Activated B cell treated with CpG ODN at 0.5 μM for 24 hours (primary cell): ENCODE measurements at places on chromosomes 3 and 15. TPM values are rescaled to one million over a fixed set of nuclear protein-coding genes. Genes with fewer than 3 reads are reported as not detected.

DNA sequence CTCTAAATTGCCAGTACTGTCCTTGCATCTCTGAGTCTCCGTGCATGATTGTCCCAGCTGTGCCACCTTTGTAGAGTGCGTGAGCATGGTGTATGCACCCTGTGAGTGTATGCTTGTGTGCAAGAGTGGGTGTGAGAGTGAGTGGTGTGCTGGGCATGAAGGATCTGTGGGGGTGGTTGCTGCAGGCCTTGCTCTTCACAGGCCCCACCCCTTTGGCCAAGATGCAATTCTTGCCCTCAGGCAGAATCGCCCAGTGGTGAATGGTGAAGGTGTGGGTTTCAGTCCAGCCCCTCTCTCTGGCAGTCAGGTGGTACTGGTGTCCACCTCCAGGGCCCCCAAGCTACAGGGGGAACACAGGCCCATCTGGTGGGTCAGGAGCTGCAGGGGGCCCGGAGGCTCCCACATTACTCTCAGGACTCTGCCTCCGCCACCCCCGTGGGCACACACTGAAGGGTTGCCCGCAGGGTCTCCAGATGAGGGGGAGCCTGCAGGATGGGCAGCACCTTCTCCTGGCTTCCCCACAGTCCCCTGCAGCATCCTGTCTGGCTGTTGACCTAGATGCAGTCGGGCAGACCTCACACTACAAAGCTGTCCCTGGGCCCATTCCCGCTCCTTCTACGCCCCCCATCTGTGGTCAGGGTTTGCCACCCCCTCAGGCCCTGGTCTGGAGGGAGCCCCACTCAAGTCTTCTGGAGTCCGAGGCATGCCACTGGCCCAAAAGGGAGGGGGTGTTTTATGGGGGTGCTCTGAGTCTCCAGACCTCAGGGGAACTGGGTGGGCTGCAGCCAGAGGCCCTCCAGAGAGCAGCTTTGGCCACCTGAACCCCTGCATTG lies 8.3 kb upstream of the ROPN1B start:
- H3K27me3 ChIP-seq, result peaks cover 20% of the 10 kb centered on the region
- no peaks in the 10 kb centered on the region for H3K4me1 ChIP-seq
- H3K27ac ChIP-seq, result no peak overlapping the region
- no peak for DNase-seq
- no peak overlapping the region for H3K4me3 ChIP-seq

ATP13A5 gene
- total RNA-seq, result not detected in 2 replicates

DNA sequence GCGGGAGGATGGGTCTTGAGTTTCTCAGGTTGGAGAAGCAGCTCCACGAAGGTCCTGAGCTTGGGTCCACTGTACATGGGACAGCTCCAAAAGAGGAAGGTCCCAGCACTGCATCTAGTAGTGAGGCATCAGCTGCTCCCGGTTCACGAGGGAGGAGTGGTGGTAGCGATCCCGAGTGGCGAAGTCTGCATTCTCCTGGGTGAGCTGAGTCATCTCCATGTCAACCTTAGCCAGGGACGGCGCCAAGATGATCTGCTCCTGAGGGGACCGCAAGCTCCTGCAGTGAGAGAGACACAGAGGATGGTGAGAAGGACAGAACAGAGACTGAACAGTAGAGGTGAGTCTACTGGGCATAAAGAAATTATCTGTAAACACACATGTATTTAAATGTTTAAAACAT lies 28.0 kb upstream of the HEG1 start:
- no peak overlapping the region for H3K4me3 ChIP-seq
- H3K36me3 ChIP-seq, result no peaks in the 10 kb centered on the region
- no peak for DNase-seq
- no peak overlapping the region for H3K27ac ChIP-seq

GXYLT2 gene
- total RNA-seq, result not detected in 2 replicates

DNA sequence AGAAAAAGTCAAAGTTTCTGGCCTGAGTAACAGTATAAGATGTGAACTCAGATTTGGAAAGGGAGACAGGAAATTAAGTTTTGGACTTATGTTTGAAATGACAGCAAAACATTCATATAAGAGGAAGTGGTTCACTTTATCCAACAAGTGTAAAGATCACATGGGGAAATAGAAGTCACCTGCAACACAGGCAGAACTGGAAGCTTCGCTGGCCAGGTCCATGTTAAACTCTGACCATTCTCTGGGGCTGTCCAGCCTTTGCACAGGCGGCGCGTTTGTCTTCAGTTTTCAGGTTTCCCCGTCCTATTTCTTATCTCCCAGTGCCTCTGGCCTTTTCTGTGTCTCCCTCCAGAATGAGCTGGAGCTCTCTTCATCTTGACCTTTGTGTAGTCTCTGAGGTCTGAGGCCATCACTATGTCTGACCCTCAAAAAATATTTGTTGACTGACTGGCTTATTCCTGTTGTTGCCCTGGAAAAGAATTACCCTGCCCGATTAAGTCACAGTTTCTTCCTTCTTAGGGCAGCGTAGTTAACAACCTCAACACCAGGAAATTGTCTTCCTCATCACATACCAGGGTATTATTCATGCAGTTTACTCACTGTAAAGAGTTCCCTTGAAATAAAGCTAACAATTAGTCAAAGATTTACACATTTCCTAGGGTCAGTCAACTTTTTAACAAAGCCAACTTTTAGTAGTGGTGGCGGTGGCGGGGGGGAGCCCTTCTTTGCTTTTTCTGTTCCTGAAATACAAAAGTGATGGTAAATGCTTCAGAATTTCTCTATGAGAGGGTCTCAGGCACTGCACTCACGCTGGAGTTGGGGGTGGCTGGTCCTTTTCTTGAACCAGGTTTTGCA lies 959 bp upstream of the RASA2 start:
- H3K36me3 ChIP-seq, result peaks cover 7% of the 10 kb centered on the region
- H3K4me1 ChIP-seq, result peaks cover 60% of the 10 kb centered on the region
- no peak for DNase-seq
- no peaks in the 10 kb centered on the region for H3K27me3 ChIP-seq

DNA sequence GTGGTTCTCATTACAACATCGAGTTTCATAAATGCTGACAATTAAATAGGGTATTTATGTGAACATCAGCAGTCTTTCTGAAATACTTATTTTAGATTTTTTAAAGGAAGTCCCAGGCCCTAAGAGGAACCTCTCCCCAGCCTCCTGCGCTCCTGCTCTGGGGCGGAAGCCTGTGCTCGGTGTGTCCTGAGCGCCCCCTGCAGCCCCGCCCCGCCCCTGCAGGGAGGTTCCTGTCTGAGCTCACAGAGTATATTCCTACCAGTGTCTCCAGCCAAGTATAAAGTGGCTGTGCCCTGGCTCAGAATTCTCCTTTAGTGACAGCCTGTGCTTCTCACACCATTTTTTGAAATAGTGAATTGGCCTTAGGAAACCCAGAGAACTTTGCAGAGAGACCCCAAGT lies 567.9 kb downstream of the GOLGA6L6 start:
- no peak overlapping the region for H3K27ac ChIP-seq
- DNase-seq, result no peak
- no peaks in the 10 kb centered on the region for H3K36me3 ChIP-seq
- no peak overlapping the region for H3K4me3 ChIP-seq
- no peaks in the 10 kb centered on the region for H3K4me1 ChIP-seq

GPR149 gene
- not detected in 2 replicates for total RNA-seq

DNA sequence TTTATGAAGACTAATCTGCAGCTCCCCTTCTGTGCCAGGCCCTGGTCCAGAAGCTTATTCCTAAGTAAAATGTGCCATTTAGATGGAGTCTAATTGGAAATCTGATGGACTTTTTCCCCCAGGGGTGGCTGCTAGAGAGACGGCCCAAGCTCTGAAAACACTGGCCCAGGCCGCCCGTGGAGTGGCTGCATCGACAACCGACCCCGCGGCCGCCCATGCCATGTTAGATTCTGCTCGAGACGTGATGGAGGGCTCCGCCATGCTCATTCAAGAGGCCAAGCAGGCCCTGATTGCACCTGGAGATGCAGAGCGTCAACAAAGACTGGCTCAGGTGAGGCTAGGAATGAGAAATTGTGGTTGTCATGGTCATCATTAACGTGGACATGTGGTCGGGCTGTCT lies 305.8 kb upstream of the TPM1 start:
- no peak for DNase-seq
- H3K27me3 ChIP-seq, result peaks cover 9% of the 10 kb centered on the region
- H3K4me3 ChIP-seq, result no peak overlapping the region
- H3K4me1 ChIP-seq, result no peaks in the 10 kb centered on the region
- H3K27ac ChIP-seq, result no peak overlapping the region

SLC12A1 gene
- total RNA-seq, result not detected in 2 replicates

DNA sequence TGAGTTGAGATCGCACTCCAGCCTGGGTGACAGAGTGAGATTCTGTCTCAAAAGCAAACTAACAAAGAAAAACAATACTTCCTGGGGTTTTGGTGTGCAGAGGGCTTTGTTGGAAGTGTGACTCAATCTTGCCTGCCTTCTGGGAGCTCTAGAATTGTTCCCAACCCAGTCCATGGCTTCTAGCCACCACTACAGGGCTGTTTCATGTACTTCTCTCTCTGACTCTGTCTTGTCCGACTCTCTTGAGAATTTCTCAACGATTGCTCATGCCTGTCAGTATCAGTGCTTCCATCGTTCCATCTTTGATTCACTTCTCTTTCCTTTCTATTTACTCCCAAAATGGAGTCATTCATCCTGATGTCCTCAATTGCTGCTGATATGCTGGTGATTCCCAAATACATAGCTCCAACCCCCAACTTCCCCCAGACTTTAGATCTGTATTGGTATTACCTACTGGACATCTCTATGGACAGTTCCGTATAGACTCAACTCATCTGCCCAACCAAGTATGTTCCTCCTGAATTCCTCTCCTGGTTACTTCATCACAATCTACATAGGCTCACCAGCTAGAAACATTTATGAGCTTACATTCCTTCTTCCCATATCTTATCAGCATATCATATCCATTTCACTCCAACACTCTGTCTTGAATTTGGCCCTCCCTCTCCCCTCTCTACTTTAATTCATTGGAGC lies 1.8 kb upstream of the AP2M1 start:
- no peaks in the 10 kb centered on the region for H3K27me3 ChIP-seq
- no peak overlapping the region for H3K27ac ChIP-seq
- peaks cover 45% of the 10 kb centered on the region for H3K36me3 ChIP-seq
- H3K4me1 ChIP-seq, result peaks cover 32% of the 10 kb centered on the region
- H3K4me3 ChIP-seq, result no peak overlapping the region

GRCh38 chr3:45819543-45819942 lies 22.4 kb downstream of the LZTFL1 start:
- no peak overlapping the region for H3K27ac ChIP-seq
- H3K27me3 ChIP-seq, result no peaks in the 10 kb centered on the region
- H3K4me3 ChIP-seq, result no peak overlapping the region

CPEB1 gene
- not detected in 2 replicates for total RNA-seq

GRCh38 chr3:192772240-192772894 lies 45.0 kb upstream of the FGF12 start:
- H3K4me3 ChIP-seq, result no peak overlapping the region
- no peak for DNase-seq
- no peak overlapping the region for H3K27ac ChIP-seq
- no peaks in the 10 kb centered on the region for H3K4me1 ChIP-seq
- no peaks in the 10 kb centered on the region for H3K36me3 ChIP-seq
- H3K27me3 ChIP-seq, result no peaks in the 10 kb centered on the region

DNA sequence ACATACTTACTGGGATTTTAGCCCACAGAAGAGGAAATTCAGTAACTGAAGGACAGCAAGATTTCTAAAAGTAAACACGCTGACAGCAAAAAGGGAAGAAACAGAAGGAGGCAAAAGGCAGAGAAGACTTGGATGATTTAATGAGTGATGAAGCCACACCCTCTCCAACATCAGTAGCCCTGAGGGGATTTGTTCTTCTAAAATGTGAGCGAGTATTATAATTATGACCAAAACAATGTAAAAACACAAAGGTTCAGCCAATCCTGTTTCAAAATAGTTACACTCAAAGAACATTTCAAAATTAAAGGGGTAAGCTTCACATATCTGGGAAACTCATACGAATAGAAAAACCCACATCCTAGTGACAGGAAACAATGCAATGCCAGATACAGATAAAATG lies 25.0 kb downstream of the MCCC1 start:
- peaks cover 71% of the 10 kb centered on the region for H3K36me3 ChIP-seq
- no peak overlapping the region for H3K27ac ChIP-seq
- H3K4me1 ChIP-seq, result peaks cover 2% of the 10 kb centered on the region
- no peak overlapping the region for H3K4me3 ChIP-seq

DNA sequence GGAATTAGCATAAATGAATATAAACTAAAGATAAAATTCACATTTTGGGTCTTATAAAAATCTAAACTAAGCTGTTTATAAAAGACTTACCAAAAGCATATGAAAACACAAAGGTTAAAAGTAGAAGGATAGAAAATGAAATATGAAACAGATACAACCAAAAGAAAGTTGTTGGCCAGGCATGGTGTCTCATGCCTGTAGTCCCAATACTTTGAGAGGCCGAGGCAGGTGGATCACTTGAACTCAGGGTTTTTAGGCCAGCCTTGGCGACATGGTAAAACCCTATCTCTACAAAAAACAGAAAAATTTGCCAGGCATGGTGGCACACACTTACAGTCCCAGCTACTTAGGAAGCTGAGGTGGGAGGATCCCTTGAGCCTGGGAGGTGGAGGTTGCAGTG lies 51.0 kb downstream of the CPA3 start:
- H3K4me3 ChIP-seq, result no peak overlapping the region
- H3K27ac ChIP-seq, result no peak overlapping the region
- DNase-seq, result no peak

- no peak overlapping the region for H3K4me3 ChIP-seq
- H3K4me1 ChIP-seq, result no peaks in the 10 kb centered on the region
- no peak overlapping the region for H3K27ac ChIP-seq
- H3K36me3 ChIP-seq, result no peaks in the 10 kb centered on the region
- no peaks in the 10 kb centered on the region for H3K27me3 ChIP-seq
Observed at GRCh38 chr3:181561139-181562031, 150.3 kb upstream of the SOX2 start.

RYR3 gene
- not detected in 2 replicates for total RNA-seq
